ENCODE measurements at places on chromosomes 6 and 20.

- DNase-seq, result no peak
Measured at GRCh38 chr20:15060265-15061060, 723.1 kb upstream of the FLRT3 start.

GRCh38 chr20:48825566-48825920, 2.3 kb downstream of the PREX1 start:
- DNase-seq, result no peak

GRCh38 chr6:44475779-44476434, 88.4 kb downstream of the CDC5L start:
- DNase-seq, result peak; percentile 92

GRCh38 chr20:64111841-64112641, 4.7 kb upstream of the NPBWR2 start:
- peak; percentile 71 for DNase-seq

- DNase-seq, result no peak
Measured at GRCh38 chr20:10216146-10216791, 2.4 kb upstream of the SNAP25 start.

DNA sequence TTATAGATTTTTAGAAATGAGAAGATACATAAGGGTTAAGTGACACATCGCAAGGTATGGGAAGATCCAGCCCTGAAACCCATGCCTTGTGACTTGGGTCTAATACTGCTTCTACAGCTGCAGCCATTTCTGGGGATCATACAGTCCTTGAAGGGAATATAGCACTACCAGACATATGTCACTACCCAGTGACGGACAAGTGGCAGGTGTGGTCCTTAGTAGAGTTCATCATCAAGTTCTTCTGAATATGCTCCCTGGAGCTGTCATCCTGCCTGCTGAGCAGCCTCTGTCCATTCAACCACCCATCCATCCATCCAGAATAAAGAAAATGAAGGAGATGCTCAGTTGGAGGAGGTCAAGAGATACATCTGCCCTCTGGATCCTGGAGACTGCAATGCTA, 118.6 kb upstream of the ASF1A start:
- DNase-seq, result no peak

DNA sequence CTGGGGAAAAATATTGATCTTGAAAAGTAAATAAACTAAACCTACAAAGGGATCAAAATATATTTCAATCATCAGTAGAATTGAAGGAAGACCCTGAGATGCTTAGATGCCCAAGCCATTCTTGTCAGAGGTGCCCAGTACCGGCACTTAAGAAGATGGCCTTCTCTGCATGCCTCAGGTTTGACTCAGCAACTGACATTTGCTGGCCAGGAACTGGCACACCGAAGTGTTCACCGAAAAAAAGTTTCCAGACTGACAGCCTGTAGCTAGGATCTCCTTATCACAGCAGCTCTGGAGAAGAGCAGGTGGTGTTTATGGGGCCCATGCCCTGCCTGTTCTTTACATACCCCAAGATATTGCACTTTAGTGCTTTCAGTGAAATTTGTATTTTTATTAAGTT, 203.2 kb downstream of the MOXD1 start:
- no peak for DNase-seq

DNA sequence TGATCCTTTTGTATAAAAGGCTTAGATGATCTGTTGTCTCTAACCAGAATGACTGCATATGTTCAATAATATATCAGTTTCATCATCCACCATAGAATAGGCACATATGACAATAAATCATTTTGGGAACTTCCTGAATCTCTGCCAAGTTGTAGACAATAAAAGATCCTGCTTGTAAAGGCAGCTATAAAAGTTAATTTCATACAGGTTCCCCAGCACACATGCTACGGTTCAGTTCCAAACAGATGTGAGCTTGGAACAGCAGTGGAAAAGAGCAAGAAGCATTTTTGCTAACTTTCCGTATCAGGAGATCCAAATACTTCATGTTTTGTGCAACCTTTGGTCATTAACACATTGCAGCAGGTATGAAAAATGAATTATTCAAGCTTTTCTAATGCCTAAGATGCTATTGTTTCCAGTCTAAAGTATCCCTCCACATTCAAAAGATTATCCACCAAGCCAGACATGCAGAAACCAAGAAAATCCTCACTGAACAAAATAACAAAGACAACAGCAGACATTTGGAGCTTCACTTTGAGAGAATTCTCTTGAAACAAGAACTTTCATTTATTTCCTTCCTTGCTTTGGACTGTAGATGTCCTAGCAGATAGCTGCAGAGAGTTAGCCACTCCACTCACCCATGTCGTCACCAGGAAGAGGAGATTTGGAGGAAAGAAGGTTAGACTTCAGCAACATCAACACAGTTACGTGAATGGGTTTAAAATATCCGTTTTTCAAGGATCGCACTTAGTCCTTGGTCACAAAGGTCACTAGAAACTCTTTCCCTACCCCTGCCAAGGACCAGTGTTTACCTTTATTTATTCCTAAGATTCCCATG, 453.5 kb upstream of the JARID2 start:
- no peak for DNase-seq

DNA sequence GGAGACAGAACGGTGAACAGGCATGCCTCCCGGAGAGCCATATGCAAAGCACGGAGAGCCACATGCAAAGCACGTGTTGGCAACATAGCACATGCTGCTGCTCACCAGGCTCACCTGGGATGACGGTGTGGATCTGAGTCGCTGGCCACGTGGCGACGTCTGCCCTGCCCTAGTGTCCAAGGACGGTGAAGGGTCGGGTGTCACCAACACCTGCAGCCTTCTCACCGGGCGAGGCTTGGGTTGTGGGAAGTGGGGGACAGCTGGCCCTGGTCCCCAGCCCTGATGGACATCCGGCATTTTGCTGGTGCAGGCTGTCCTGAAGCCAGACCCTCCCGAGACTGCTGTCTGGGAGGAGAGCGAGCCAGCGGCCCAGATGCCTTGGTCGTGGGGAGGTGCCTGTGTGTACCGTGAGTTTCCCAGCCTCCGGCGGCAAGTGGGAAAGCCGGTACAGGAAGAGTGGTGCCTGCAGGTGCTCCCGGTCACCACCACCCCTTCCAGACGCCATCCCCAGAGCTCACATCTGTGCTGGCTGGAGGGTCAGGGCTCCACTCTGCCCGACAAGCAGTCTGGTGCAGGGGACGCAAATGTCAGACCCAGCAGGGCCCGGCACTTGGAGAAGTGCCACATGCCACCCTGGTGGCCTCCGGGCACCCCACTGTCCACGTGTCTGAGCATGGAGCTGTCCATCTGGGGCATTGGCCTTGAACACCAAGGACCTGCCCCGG, 5.9 kb upstream of the ADRM1 start:
- peak; percentile 78 for DNase-seq

DNA sequence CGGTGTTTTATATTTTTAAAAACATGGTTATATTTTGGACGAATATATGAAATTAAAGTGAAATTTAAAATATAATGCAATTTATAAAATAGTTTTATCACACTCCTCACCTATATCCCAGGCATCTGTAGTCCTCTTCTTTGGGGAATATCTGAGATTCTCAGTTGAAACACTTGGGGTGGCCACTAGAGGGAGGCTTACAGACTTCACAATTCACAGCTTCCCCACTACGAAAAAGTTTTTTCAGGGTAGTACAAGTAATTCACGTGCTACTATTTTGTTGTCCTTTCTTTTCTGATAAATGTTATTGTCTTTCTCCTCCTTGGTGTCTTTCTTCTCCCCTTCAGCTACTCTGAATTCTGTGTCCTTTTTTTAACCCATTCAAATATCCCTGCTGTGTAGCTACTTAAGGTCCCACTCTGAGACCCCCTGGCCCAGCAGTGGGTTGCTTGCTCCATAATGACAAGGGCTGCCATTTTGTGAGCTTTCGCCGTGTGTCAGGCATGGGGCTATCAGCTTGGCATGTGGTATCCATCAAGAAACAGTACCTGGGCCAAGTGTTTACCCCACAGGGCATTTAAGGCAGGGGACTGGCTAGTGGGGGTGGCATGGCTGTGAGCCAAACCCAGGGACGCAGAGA, 43.6 kb upstream of the PHACTR3 start:
- DNase-seq, result no peak

DNA sequence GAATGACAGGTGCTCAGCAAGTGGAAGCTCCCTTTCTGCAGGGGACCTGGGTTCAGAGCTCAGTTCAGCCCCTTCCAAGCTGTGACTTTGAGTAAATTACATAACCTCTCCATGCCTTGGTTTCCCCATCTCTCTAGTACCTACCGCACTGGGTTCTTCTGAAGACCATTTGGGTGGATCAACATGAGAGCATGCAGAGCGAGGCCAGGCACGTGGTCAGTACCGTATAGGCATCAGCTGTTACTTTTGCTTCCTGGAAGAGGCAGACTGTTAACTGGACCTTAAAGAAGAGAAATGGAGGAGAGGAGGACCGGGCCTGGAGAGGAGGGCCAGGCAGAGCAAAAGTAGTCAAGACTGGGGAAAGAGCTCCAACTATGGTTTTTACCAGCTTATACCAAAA, 1.7 kb upstream of the MYLK2 start:
- DNase-seq, result no peak

DNA sequence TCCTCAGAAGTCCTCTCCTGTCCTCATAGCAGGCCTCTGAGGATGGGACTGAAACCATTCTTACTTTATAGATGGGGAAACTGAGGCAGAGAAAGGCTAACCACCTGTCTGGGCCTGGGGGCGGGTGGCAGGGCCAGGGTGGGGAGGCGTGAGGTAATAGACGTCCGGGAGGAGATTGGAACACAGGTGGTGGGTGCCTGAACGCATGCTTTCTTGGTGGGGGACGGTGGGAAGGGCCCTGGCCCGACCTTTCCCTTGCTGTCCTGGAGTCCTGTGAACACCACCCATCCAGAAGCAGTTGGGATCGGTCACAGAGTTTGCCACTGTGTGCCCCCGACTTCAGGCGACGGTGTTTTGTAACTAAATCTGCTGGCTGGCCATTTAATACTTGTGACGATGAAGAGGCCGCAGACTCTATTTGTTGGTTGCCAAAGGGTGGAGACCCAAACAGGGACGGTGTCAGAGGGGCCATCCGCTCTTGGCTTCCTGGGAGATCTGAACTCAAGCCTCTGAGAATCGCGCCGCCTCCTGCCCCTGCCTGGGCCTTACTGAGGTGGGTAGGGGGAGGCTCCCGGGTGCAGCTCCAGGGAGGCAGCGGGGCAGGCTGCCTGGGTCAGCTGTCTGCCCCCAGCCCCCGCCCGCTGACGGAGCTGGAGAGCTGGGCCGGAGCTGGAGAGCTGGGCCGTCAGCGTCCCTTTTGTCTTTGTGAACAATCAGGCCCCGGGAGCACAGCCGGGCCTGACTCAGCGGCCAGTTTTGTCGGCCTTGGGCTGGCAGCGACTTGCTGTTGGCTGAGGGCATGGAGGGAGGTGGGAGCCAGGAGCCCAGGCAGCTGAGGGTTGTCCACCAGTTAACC, 4.1 kb downstream of the RBM38 start:
- DNase-seq, result peak; percentile 89

DNA sequence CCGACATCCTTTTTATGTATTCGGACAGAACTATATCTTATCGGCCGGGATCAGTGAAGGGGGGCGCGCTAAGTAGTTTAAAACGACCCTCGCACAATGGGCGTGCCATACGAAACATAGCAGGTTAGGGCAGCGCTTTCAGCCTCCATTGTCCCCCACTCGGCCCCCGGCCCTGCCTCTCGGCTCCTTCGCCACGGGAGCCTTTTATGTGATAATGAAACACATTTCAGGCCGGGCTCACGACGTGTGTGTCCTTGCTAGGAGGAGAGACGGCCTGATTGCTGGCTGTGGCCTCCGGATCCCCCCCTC, 5.3 kb downstream of the FOXA2 start:
- no peak for DNase-seq

DNA sequence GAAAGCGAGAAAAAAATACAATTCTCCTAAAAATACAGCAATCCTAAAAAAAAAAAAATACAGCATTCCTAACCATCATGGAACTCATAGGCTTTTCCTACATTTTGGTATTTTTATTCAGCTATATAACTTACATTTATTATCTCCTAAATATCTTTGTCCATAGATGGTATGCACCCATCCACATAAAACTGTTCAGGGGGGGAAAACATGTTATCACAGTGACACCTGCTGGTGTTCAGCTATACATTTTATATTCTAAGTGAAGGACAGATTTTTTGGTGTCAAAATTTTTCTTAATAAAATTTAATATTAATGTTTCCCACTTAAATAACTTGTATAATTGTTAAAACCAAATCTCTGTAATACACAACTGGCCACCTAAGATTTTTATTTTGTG, 58.0 kb downstream of the BLOC1S5 start:
- DNase-seq, result no peak

GRCh38 chr6:142942805-142943227, 2.2 kb downstream of the HIVEP2 start:
- DNase-seq, result no peak

GRCh38 chr6:113065611-113066010, 718.5 kb downstream of the RFPL4B start:
- no peak for DNase-seq

GRCh38 chr6:16265351-16266341, 27.3 kb downstream of the GMPR start:
- no peak for DNase-seq

- DNase-seq, result peak; percentile 89
Measured at GRCh38 chr6:26183581-26184366, 96.5 kb downstream of the HFE start.

DNA sequence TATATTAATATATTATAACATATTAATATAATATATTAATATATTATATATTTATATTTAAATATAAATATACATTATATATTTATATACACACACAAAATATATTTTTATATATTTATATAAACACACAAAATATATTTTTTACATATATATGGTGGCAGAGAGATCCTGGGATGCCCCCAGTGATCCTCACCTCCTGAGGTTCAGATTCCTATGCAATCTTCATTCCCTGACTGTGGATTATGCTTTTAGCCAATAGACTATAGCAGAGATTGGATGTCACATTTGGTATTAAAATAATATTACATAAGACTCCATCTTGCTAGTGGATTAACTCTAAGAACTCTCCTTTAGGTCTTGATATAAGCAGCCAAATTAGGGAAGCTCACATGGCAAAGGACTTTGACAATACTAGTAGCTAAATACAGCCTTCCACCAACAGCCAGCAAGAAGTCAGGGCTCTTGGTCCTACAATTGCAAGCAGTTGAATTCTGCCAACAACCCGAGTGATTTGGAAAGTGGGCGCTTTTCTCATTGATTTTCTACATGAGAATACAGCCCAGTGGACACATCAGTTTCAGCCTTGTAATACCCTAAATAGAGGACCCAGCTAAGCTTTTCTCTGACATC, 681.0 kb downstream of the C6orf118 start:
- DNase-seq, result no peak

GRCh38 chr20:48937674-48938073, 16.2 kb downstream of the ARFGEF2 start:
- no peak for DNase-seq

GRCh38 chr20:23112595-23112994, 26.5 kb upstream of the CD93 start:
- peak; percentile 51 for DNase-seq

GRCh38 chr6:24431045-24431451, 28.3 kb downstream of the MRS2 start:
- no peak for DNase-seq

DNA sequence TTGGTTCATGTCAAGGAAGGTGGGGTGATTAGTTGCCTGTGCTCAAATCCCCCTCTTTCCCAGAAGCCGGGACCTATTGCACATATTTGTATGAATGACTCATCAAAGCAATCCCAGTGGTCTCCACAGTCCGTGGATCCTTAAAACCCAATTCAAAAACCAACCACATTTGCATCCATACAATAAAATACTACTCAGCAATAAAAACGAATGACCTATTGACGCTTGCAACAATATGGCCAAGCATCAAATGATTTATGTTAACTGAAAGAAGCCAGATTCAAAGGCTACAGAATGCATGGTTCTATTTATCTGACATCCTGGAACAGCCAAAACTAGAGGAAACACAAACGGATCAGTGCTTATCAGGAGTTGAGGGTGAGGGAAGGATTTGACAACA, 275.4 kb downstream of the PTPRT start:
- DNase-seq, result no peak

Data from spleen (tissue), 13 donors.